T-cell (primary cell): ENCODE measurements at places on chromosomes 1 and 21.

GRCh38 chr21:25891596-25891995 lies 156.8 kb downstream of the GABPA start:
- no peak overlapping the region for H3K4me3 ChIP-seq
- peaks cover 5% of the 10 kb centered on the region for H3K36me3 ChIP-seq
- DNase-seq, result no peak
- H3K27me3 ChIP-seq, result no peaks in the 10 kb centered on the region
- no peak overlapping the region for H3K27ac ChIP-seq

- H3K27ac ChIP-seq, result no peak overlapping the region
- DNase-seq, result no peak
- H3K4me3 ChIP-seq, result no peak overlapping the region
- H3K27me3 ChIP-seq, result no peaks in the 10 kb centered on the region
Measured at GRCh38 chr1:201666102-201666501, 127.2 kb downstream of the NAV1 start.

- DNase-seq, result no peak
- no peaks in the 10 kb centered on the region for H3K36me3 ChIP-seq
- no peak overlapping the region for H3K4me3 ChIP-seq
- H3K4me1 ChIP-seq, result no peaks in the 10 kb centered on the region
- H3K27me3 ChIP-seq, result no peaks in the 10 kb centered on the region
- H3K27ac ChIP-seq, result peak overlapping the region; percentile 30
Measured at GRCh38 chr1:198543670-198544260, 3.3 kb upstream of the ATP6V1G3 start.

GRCh38 chr1:18607289-18607760 lies 23.3 kb upstream of the PAX7 start:
- H3K36me3 ChIP-seq, result no peaks in the 10 kb centered on the region
- H3K4me1 ChIP-seq, result no peaks in the 10 kb centered on the region
- no peak overlapping the region for H3K27ac ChIP-seq
- no peak overlapping the region for H3K4me3 ChIP-seq

DNA sequence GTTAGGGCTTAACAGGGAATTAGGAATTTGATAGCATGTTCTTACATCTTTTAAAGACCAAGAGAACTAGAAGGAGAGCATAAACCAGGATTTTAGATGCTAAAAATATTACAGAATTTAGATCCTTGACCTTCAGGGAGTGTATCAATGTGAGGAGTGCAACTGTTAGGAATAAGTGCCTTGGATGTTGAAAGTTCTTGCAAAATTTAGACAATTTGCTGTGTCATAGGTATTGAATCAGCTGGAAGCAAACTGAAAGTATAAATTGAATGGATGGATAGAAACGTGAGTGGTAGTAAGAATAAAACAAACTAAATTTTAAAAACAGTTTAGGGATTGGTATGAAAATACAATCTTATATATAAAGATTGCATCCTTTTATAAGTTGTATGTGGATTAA lies 27.7 kb downstream of the PPP1R12B start:
- H3K36me3 ChIP-seq, result no peaks in the 10 kb centered on the region
- no peak overlapping the region for H3K27ac ChIP-seq
- no peak for DNase-seq
- no peak overlapping the region for H3K4me3 ChIP-seq
